ENCODE measurements at places on chromosomes 3 and 15.

DNA sequence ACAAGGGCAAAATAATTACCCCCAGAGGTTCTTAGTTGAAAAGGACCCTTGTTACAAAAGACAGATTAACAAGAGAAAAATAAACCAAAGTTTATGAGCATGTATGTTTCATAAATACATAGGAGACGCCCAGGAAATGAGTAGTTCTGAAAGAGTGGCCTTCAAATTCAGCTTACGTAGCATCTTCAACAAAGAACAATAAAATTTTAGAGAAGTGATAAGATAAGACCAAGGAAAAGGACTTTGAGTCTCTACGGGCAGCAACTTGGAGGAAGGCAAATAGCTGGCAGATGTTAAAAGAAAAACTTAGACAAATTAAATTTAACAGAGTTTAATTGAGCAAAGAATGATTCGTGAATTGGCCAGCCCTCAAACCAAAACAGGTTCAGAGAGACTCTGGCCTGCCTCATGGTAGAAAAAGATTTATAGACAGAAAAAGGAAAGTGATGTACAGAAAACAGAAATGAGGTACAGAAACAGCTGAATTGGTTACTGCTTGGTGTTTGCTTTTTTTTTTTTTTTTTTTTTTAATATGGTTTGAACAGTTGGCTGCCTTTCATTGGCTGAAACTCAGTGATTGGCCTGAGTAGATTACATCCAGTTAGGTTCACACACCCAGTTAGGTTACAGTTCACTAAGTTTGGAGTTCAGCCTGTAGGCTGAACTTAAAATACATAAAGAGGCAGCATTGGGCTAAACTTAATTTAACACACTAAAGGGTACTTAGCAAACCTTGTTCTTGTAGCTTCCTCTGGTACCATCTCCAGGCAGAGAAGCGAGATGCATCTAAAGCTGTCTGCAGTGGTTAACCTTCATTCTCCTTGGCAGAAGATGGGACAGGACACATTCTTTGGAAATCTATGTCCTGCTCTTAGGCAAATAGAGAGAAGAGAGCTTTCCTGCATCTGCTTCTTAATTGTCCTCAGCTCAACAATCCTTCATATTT, 23.2 kb downstream of the C2CD4B start:
- no peak for DNase-seq

DNA sequence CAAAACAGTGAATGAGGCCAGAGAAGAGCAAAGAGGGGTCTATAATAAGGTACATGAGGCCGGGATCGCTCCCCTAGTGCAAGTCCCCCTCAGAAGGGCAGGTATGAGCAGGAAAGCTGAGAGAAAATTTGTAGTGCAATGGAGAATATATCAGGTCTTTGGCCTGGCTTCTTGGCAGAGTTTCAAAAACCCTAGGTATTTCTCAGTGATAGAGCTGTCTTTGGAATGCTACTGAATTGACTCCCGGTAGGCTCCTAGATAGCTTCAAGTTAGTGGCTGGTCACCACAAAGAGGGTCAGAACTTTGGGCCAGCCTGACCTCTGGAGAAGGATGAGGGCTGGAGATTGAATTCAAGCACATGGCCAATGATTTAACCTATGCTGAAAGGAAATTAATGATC, 30.6 kb upstream of the OXTR start:
- no peak for DNase-seq

DNA sequence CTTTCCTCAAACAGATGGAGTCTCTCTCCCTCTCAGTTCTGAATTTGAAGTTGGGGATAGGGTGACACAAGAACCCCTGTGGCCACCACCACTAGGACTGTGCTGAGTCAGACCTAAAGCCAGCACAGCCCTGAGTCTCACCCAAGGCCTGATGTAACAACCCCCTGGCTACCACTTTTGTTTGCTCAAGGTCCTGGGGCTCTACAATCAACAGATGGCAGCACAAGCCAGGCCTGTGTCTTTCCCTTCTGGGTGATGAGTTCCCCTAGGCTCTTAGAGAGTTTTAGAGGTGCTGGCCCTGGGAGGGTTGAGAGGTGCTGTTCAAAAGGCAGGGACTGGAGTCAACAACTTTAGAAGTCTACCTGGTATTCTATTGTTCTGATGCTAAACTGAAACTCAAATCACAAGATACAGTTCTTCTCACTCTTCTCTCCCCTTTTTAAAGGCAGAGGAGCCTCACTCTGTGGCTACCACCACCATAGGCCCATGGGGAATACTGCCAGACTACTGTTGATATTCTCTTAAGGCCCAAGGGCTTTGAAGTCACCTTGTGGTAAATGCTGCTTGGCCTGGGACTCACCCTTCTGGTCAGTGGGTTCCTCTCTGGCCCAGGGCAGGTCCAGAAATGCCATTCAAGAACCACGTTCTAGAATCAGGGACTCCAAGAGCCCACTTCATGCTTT, 6.5 kb downstream of the OR5K4 start:
- DNase-seq: no peak

DNA sequence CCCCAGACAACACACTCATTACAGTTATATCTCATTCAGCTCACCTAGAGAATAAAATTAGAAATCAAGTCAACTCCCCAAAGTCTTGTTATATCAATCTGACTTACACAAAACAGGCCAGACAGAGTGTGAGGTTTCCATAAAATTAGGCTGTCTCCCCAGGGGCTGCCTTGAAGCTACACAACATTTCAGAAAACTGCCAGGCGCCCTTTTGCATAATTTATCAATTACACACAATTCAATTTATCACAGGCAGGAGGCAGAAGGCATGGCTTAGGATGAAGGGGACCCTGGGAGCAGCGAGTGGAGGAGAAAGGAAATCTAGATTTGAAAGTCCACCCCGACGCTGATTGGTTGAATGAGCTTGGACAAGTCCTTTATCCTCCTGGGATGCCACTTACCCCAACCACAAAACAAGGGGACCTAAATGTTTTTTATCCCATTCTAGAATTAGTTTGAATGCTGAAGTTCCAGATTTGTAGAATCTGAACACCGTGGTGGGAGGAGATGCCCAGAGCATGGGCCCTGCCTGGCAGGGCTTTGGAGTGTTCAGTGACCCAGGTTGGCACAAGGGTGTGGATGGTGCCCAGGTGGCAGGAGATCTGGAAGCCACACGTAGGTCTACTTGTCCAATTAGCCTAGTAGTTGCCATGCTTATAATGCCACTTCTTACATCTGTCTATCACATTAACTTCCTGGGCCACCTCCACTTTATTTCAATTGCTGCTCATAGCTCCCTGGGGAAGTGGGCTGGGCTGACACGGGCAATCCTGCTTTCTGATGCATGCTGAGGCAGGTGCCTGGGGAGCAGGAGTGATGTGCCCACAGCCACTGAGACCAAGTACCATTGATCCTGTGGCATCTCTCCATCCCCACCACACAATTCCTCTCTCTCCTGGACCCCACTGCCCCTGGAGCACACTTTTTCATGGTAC, 119.8 kb upstream of the TLE3 start:
- DNase-seq: no peak

GRCh38 chr3:141091426-141091825, 40.3 kb downstream of the SPSB4 start:
- no peak for DNase-seq

Data from hypothalamus (tissue), 51 donors.